Tongue (tissue), 3 donors: ENCODE measurements at places on chromosomes 2 and 18.
A peak's percentile ranks its signal among the peaks of the same experiment; 100 is the strongest.

- DNase-seq = peak; percentile 46
Observed at GRCh38 chr2:201644001-201644400, 698 bp upstream of the TMEM237 start.

DNA sequence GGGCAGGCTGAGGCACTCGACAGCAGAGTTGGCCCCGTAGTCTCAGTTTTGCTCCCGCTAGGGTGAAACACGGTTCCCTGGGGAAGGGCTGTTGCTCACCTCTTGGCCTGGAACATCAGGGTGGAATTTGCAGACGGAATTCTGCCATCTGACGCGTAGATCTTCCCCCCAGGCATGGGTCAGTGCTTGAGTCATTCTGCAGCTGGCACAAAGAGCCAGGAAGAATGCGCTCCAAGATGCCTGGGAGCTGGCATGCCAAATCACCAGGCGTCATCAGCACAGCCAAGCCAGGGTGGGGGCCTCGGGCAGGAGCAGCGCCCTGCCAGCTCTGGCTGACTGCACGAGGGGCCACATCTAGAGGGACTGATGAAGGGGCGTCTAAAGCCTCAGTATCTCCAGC is 42.7 kb downstream of the ODC1 start:
- DNase-seq = peak; percentile 93

- no peak for DNase-seq
Observed at GRCh38 chr2:16626997-16627605, 38.5 kb downstream of the CYRIA start.

DNA sequence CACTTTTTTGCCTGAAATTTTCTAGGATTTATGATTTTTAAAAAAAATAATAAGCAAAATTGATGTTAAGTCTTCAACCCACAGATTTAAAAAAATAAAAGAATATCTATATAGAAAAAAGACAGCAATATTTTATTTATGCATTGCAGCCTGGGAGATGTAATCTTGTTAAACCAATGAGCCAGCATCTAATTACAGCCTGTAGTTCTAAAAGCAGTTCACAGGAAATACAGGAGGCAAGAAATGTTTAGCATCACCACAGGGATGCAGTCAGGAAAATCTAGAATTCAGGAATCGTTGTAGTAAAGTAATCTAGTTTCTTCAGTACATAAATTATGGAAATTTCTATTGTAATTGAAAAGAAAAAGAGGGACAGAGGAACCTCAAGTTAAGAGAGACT is 17.2 kb downstream of the UGGT1 start:
- DNase-seq = no peak

GRCh38 chr2:44638649-44639048 is 276.9 kb downstream of the CAMKMT start:
- DNase-seq = no peak

GRCh38 chr18:38115201-38115600 is 549.6 kb upstream of the CELF4 start:
- no peak for DNase-seq

- DNase-seq = peak; percentile 73
Observed at GRCh38 chr2:9261231-9261883, 54.7 kb downstream of the ASAP2 start.

DNA sequence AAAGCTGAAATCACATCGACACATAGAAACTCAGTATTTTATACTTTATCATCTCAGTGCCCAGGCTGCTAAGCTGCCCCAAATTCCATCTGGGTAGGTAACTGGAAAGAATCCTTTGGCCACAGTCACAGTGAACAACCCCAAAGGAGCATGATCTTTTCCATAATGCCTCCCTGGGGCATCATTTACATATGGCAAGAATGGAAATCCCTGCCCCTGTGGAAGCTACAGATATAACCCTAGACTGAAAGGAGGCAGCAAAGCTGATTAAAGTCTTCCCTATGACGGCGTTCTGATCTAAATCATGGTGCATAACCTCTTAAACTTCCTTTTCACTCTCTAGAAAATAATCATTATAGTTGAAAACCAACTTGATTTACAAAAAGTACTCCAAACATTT is 41.5 kb downstream of the MAP3K19 start:
- no peak for DNase-seq

DNA sequence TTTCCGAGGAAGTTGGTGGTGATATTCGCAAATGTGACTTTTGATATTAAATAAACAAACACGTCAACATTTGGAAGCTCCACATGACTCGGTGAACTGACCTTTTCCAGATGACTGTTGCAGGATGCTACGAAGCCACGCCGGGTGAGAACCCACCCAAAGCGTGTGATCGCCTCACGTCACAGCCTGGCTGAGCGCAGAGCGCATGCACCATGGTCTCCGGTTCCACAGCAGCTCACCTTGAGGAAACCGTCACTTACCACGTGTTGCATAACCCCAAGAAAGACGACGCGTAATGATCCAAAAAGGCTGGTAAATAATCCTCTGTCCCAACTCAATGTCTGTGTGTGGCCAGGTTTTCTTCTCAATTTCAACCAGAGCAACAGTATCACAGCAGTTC is 64.5 kb upstream of the CTDP1 start:
- DNase-seq = no peak

DNA sequence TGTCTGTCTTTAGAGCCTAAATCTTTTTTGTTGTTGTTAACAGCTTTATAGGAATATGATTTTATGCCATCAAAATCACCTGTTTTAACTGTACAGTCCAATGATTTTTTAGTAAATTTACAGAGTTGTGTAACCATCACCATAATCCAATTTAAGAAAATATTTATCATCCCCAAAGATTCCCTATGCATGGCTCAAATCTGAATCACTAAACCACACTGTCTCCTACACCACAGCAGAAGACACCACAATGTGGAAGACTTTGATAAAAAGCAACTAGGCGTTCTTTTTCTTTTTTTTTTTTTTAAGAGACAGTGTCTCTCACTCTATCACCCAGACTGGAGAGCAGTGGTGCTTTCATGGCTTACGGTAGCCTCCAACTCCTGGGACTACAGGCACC is 99.6 kb downstream of the TXNL1 start:
- no peak for DNase-seq

- DNase-seq = no peak
Observed at GRCh38 chr2:10770956-10771750, 41.4 kb downstream of the PDIA6 start.

GRCh38 chr2:236503583-236503982 is 66.0 kb upstream of the ACKR3 start:
- DNase-seq = no peak

GRCh38 chr2:53347269-53347668 is 420.3 kb upstream of the CHAC2 start:
- no peak for DNase-seq

DNA sequence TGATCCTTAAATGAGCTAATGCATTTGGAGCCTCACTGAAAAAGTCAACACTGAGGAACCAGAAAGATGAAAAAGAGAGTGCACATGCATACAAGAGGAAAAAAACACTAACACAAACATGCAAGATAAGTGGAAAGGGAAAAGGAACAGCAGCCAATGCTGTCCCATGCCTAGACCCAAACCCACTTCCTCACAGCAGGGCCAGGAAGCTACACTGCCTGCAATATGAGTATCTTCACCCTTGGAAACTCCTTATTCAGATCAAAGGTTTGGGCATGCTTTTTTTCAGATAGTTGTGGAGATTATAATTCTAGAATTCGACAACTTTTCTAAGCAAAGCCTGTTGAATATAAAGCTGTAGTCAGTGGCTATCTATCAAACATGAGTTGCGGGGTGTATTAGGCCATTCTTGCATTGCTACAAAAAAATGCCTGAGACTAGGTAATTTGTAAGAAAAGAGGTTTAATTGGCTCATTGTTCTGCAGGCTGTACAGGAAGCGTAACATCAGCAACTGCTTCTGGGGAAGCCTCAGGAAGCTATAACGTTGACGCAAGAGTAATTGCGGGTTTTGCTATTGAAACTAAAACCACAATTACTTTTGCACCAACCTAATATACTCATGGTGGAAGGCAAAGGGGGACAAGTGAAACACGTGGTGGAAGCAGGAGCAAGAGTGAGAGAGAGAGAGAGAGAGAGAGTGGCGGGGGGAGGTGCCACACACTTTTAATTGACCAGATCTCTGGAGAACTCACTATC is 138.2 kb downstream of the MBD2 start:
- DNase-seq = no peak

DNA sequence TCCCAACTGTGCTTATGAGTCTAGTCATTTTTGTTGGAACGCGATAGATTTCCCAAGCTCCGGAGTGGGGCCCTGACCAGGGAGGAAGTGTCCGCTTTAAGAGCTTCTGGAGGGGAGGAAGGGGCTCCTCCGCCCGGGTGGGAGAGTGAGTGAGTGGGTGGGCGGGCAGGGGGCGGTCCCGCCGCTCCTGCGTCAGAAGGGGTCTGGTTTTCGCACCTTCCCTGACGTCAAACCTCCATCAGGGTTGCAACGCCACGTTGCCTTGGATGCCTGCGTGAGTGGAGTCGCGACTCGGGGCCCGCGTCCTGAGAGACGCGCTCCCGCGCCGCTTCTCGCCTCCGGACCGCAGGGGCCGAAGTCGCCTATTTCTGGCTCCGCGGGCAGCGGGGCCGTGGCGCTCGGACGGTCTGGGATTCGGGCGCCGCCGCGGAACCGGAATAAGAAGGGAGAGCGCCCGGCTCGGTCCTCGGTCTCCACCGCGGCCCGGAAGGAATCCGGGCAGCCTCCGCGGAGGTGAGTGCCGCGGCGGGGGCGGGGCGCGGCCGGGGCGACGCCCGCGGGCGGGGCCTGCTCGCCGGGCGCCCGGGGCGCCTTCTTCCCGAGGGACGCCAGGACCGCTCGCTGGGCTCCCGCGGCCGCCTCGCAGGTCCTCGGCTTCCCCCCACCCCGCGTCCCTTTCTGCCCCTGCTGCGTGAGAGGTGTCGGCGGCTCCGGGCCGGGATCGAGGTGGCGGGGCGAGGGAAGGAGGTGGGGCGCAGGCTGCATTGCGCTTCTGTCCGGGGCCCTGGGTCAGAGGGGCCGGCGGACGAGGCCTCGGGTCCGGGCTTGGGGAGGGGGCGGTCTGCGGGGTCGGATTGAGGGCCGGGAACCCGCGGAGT is at the start of gene ZDBF2:
Gene ZDBF2, plus strand, starts transcription at position 230 of the 878 bp plus-strand sequence. CDS start 7,187 bp downstream, outside the sequence.
- peak; percentile 89 for DNase-seq

DNA sequence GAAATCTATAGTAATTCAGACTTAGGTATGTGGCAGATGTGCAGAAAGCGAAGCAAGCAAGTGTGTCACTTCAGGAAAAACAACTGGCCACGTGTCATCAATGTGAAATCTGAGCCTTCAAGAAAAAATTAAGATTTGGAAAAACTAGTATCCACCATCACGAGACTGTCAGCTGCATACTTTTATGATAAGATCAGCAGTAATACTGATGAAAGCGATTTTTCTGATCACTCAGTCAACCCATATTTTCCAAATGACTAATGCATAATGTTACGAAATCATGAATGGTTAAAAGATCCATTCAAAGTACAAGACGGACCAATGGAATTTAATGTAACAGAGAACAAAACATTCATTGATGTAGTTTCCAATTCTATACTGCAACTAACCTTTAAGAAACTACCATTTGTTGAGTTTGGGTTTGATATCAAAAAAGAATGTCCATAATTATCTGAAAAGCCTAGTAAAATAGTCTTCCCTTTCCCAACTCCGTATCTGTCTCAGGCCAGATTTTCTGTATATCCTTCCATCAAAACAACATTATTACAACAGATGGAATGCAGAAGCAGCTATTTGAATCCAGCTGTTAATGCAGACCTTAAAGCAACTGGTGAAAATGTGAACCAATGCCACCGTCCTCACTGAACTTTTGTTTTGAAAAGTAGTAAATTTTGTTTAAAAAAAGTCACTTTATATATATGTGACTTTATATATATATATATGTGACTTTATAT is 17.0 kb upstream of the BCL2 start:
- DNase-seq = peak; percentile 14

GRCh38 chr2:182887093-182887492 is 20.7 kb upstream of the FRZB start:
- no peak for DNase-seq

DNA sequence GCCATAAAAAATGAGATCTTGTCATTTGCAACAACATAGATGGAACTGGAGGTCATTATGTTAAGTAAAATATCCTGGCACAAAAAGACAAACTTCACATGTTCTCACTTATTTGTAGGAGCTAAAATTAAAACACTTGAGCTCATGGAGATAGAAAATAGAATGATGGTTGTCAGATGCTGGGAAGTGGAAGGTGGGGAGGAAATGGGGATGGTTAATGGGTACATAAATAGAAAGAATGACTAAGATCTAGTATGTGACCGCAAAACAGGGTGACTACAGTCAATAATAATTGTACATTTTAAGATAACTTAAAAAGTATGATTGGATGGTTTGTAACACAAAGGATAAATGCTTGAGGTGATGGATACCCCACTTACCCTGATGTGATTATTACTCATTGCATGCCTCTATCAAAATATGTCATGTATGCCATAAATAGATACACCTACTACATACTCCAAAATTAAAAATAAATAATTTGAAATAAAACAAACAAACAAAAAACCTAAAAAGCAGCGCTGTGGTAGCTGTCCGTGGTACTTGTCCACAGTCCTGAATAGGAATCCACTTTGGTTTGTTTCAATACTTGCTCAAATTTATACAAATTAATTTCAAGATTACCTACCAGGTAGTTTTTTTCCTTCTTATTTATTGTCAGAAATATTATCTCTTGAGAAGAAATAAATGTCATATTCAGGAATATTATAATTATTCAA is 224.5 kb downstream of the DLGAP1 start:
- DNase-seq = no peak

DNA sequence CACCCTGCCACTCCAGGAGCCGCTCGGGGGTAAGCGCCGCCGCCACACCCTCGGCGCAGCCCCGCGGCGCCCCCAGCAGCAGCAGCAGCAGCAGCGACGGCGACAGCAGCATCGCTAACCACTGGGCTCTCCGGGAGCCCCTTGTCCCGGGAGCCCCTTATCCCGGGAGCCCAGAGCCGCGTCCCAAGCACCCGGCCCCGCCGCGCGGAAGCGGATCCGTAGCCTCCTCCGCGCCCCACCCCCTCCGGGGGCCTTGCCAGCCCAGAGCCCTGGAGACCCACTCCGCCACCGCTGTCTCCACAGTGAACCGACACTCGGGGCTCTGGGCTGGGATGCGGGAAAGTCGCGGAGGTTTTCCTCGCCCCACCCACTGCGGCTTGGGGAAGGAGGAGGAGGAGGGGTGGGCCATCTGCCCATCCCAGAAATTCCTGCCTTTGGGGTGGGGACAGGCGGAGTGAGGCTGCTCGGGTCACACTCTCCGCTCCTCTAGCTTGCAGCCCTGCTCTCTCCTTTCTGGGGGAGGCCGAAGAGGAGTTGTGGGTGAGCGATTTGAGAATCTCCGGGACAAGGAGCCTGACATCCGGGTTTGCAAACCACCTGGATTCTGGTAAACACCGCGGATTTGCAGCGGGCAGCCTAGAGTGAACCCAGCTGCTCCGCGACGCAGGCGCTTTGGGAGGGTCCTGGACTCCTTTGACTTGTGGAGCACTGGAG is at the start of gene PLA2R1:
Gene PLA2R1, minus strand, starts transcription at position 324 of the 714 bp plus-strand sequence. Its CDS starts 212 bp downstream, at position 112.
- peak; percentile 67 for DNase-seq

GRCh38 chr2:129778584-129778877 is 200.9 kb upstream of the RAB6C start:
- no peak for DNase-seq

DNA sequence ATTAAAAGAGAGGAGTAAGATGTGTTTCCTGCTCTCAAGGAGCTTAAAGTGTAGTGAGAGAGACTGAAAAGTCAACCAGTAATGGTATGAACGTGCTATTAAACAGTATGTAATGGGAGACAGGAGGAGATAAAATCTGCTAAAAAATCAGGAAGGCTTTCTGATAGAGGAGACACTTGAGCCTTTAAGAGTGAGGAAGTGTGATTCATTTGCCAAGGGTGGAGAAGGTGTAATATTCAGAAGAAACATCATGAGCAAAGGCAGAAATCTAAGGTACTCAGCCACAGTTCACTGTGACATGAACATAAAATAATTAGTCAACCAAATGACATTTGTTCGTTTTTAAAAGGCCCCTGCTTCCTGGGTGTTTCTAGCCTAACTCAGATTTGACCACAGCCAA is 137.8 kb upstream of the SKOR2 start:
- DNase-seq = no peak
